ENCODE measurements at places on chromosomes 4 and X.

- DNase-seq = no peak
Measured at GRCh38 chr4:25951390-25951952, 37.5 kb downstream of the SMIM20 start.

GRCh38 chr4:54322818-54323417 is 93.8 kb downstream of the PDGFRA start:
- DNase-seq = peak; percentile 81

- no peak for DNase-seq
Measured at GRCh38 chr4:106056914-106057313, 161.6 kb downstream of the NPNT start.

GRCh38 chrX:105969487-105969886 is 69.0 kb downstream of the SERPINA7 start:
- DNase-seq = no peak

- no peak for DNase-seq
Measured at GRCh38 chr4:147674496-147674895, 9.5 kb downstream of the PRMT9 start.

GRCh38 chrX:142978130-142978684 is 47.5 kb upstream of the SPANXN4 start:
- DNase-seq = no peak

DNA sequence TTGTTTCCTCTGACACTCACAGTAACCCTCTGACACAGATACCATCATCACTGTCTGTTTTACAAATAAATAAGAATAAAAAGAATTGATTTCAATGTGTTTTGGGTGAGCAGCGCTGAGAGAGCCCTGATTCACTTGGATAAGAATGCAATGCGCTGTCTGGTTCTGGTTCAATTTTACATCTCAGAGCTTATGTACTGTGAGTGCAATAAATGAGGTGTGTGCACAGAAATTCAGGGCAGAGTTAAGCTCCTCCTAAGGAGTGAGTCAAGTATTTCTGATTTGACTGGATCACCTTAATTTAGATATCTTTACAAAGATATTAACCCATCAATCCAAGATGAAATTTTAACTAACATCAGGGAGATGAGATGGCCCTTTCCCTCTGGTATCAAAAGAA is 11.2 kb downstream of the FAM9C start:
- no peak for DNase-seq

GRCh38 chrX:39758791-39759525 is 338.8 kb downstream of the BCOR start:
- no peak for DNase-seq

DNA sequence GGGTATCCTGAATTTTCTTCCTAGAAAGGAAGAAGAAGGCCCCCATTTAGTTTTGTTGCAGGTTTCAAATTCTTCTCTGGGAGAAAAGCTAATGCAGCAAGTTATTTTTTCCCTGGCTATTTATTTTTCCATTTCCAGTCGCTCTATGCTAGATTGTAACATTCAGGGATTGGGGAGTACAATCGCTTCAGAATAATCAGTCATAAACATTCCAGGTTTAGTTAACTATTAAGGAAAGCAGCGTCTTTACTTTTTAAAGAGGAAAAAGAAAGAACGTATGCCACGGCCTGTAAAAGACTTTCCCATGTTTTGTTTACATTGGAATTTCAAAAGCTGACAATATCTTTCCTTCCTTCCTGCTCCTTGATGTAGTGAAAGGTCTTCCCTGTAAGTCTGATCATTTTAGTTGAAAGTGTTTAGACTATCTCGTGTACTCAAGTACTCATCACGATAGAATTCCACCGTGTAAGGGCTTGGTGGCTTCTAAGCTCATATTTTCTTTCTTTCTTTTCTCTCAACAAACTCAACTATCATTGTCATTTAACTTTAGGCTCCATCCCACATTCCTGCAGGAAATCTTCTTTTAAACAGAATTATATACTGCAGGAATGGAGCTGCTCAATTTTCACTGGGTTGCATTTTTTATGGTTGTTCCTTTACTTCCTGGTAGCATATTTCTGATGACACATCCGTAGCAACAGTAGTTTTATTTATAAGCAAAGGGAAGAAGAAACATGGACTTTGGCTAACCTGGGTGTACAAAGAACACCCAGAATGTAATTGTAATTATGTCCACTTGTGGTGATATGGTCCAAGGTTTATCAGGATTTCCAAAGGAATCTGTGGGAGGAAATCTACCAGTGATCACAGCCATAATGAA is 213.1 kb upstream of the FAT1 start:
- peak; percentile 61 for DNase-seq

GRCh38 chr4:23369331-23369730 is 520.5 kb downstream of the PPARGC1A start:
- DNase-seq = no peak

GRCh38 chr4:7410446-7410845 is 24.3 kb downstream of the PSAPL1 start:
- DNase-seq = no peak
